Retinal pigment epithelial cell (primary cell): ENCODE measurements at places on chromosomes 2 and 18.

- DNase-seq, result no peak
Observed at GRCh38 chr18:79191956-79192355, 122.8 kb downstream of the ATP9B start.

DNA sequence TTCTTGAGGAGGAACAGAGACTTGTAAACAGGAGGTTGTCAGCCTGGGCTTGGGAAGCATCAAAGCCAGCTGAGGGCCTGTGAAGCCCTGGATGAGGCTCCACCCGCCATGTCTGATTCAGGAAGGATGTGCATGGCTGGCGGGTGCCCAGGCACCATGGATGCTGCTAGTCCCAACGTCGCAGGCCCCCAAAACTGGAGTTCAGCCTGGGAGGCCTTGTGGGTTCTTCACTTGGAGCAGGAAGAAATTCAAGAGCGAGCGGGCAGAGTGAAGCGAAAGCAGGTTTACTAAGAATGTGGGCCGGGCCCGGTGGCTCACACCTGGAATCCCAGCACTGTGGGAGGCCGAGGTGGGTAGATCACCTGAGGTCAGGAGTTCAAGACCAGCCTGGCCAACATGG lies 12.1 kb upstream of the PXDN start:
- DNase-seq, result no peak

DNA sequence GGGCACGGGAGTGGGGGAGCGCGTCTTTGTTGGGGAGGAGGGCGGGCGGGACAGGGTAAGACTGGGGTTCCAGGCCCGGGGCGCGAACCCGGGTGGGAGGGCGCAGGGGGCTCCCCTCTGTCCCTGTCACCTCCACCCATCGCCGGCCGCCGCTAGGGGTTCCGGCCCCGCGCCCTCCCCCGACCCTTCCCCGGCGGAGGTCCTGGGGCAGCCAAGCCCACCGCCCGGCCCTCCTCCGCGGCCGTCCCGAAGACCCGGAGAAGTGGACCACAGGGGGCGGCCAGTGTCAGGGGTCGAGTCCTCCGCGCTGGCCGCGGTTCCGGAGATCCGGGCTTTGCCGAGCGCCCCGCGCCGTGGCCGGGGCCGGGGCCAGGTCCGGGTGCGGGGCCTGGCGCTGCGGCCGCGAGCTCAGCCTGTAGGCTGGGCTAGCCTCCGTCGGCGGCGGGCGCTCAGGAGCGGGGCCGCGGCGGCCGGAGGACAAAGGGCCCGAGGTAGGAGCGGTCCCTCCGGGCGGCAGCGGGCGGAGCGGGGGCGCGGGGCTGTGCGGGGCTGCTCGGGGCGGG lies 16.6 kb upstream of the E2F6 start:
- no peak for DNase-seq

DNA sequence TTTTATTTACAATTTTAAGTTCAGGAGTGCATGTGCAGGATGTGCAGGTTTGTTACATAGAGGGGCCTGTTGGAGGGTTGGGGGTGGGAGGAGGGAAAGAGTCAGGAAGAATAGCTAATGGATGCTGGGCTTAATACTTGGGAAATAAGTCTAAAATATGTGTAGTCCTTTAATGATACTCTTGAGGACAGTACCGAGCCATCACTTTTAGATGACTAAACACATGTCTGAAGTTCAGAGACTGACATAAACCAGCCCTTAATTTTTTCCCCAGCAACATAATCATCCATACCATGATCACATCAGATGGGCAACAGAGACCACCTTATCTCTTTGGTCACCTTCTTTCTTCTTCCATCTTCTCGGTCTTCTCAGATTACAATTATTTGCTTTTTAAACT lies 189.1 kb upstream of the COL3A1 start:
- no peak for DNase-seq

DNA sequence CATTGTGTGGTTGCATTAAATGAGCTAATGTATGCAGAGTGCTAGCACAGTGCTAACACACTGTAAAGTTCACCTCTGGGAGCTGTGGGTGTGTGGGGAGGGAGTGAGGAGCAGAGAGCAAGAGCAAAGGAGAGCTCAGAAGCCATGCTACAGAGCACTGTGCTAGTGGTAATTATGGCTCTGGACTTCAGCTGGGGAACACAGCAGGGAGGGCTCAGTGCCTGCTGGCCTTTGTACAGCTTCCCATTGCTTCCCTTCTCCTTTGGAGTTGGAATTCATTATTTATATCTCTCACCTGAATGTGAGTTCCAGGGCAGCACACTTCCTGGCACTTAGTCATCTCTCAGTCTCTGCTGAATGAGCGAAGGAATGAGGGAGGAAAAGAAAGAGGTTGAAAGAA lies 2.5 kb upstream of the PLA2R1 start:
- no peak for DNase-seq

DNA sequence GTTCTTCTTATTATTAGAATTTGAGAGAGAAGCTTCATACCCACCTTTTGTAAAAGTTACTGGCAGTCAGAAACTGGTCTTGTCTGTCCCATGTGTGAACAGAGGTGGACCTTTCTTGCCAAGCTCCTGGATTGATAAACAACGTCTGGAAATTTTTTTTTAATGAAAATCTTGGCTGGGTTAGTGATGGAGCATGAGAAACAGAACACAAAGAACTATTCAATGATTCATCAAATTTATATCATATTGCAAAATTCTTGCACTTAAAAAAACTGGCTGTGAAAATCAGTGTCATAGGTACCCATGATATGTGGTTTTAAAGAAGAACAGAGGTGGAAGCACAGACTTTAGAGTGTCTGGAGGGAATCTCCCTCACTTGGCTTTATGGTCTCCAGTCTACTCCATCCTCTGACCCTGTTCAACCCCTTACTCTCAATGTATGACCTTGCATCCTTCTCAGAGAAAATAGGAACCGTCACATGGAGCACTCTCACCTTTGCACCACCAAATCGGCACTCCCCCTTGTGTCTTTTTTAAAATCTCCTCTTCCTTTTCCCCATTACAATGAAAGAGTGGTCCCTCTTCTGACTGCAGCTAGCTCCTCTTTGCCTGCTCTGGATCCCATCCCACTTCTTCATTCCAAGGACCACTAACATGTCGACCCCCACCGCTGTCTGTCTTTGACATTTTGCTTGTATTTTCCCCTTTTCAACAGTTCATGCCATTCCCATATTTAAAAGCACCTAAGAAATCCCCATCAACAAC lies 58.2 kb downstream of the COPS8 start:
- no peak for DNase-seq

GRCh38 chr2:208586516-208586915 lies 179.9 kb downstream of the PTH2R start:
- no peak for DNase-seq

DNA sequence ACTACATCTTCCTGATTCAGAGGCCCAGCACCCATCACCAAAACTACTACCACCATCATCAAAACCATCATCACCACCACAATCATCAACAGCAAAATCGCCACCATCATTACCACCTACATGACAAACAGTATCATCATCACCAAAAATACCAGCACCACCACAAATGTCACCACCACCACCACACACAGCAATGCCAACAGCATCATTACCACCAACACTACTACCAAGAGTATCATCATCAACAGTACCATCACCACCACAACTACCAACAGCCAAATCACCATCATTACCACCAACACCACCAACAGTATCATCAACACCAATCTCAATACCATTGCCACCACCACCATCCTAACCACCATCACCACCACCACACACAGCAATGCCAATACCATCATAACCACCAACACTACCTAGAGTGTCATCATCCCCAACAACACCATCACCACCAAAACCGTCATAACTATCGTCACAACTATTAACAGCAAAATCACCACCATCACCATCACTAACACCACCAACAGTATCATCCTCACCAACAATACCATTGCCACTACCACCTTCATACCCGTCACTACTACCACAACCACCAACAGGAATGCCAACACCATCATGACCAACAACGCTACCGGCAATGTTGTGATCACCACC lies 64.6 kb upstream of the TEX51 start:
- DNase-seq, result no peak

DNA sequence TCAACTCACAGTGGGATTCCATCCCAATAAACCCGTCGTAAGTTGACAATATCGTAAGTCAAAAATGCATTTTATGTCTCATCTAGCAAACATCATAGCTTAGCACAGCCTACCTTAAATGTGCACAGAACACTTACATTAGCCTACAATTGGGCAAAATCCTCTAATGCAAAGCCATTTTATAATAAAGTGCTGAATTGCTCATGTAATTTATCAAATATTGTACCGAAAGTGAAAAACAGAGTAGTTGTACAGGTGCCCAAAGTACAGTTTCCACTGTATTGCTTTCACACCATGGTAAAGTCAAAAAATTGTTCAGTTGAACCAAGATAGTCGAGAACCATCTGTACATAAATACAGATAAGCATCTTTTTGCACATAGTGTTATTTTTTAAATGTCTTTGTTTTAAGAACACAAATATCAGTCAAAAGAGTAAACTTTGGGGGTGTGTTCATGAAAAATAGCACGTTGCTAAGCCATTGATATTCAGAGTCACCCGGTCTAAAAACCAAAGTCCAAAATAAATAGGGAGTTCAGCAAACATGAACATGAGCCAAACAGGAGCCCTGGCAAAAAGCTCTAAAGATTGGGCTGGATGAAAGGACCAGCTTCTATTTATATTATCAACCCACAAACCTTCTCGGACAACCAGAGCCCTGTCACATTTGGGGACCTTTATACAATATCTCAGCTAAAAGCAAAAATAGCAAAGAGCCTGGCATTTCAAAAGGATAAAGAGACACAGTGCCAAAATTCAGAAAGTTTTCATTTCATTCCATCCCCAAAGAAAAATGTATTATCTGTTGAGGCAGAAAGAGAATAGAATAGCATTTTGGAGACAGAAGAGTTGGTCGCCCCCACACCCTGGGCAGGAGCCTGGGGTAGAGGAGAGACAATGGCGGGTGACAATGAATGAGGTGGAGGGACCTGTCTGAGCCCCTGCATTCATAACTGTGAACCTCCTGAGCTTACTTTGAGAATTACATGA lies 105.9 kb upstream of the SH3BP4 start:
- no peak for DNase-seq

DNA sequence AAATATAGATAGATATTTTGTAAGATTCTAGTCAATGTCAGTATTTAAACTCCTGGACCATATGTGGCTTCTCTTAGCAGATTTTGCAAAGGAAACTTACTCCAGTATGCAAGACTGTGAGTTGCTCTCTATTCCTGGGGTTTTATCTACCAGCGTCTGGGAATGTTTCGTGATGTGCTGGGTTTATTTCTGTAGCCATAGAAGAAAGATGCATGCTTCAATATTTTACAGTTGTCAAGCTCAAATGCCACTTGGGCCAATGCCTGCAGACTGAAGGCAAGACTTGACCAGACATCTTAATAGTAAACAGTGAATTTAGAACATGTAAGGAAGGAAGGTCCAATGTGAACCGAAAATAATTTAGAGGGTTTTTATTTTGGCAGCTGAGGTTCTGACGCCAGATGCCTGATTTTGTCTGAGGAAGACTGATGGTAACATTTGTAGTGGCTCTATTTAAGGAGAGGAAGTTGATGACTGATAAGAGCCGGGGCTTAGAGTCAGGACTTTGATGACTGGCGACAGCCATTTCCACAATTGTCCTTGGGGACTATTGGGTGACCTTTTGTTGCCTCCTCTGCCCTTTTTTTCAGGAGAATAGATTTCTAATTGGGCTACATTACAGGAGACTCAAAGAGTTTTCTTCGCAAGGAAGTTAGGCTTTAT lies 154.3 kb downstream of the RAPGEF4 start:
- no peak for DNase-seq

DNA sequence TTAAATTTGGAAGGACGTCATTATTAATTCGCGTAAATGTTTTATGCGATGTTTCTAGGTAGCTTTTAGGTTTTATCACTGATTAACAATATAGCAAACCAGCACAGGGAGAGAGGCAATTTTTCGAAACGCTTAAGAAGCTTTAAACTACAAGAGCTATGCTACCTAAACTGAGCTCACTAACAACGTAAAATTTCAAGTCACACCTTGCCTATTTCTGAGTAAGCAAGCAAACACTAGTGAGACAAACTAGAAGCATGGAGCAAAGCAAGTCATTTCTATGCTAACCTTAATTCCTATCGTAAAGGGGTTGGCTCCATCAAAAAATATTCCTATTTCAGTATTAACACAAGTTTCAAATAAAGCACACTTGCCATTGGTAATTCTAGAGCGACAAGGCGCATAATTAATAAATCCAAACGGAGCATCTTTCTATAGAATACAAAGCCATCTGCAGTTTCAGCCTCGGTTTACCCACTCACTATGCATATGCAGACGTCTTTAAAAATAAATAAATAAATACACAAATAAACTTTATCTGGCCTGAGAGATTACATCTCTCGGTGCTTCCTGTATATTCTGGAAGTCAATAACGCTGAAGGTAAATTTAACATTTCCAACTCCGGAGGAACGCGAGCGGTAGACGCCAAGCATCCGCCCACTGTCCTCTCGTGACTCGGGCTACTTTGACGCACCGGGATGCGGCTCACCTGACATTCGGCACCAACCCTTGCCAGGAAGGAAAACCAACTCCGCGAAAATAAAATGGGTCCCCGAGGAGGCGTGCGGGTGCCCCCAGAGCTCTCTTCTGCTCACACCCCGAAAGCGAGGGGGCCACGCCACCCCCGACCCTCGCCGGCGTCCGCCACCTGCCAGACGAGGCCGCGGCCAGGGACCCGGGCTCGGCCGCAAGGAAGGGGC lies 947 bp downstream of the ITSN2 start:
- no peak for DNase-seq

GRCh38 chr18:33833842-33834241 lies 255.8 kb downstream of the ASXL3 start:
- DNase-seq, result no peak

DNA sequence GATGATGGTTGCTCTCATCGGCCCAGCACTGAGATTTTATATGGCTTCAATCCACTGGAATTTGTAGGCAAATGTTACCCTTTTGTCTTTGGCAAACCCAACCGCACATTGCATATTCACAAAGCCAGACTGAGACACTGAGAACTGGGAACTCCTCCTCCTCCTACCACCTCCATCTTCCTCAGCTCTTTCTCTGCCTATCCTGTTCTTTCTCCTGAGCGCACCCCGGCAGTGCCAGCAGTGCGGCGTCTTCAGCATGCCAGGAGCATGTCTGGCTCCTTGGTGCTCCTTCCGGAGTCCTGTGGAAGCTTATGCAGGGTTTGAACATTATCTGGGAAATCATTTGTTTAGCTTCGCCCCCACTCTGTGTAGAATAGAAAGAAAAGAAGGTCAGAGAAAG lies 50.8 kb downstream of the TRIB2 start:
- no peak for DNase-seq

DNA sequence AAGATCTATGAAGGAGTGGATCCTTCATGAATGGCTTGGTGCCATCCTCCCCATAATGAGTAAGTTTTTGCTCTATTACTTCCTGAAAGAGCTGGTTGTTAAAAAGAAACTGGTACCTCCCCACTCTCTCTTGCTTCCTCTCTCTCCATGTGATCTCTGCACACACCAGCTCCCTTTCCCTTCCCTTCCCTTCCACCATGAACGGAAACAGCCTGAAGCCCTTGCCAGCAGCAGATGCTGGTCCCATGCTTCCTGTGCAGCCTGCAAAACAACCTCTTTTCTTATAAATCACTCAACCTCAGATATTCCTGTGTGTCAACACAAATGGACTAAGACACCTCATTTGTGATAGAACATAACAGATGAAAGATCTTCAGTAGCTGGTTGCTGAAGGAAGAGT lies 303.5 kb upstream of the ACVR2A start:
- DNase-seq, result no peak

GRCh38 chr2:78023356-78023755 lies 501.2 kb upstream of the LRRTM4 start:
- DNase-seq, result no peak
